Stomach (tissue), 19 donors: ENCODE measurements at places on chromosomes 5 and 9. TPM values are rescaled to one million over a fixed set of nuclear protein-coding genes. Genes with fewer than 3 reads are reported as not detected.

The EDIL3 gene
- 5.6 TPM for polyA plus RNA-seq

The NTRK2 gene
- 0.15 TPM for polyA plus RNA-seq

The OR1Q1 gene
- not detected for polyA plus RNA-seq

The SMIM33 gene
- polyA plus RNA-seq: not detected

The ACTBL2 gene
- polyA plus RNA-seq: 0.05 TPM

The PSMB7 gene
- polyA plus RNA-seq: 213 TPM

The PGM5 gene
- 10.6 TPM for polyA plus RNA-seq

The BTNL8 gene
- 0.76 TPM for polyA plus RNA-seq
